Thyroid gland (tissue), 4 donors: ENCODE measurements at places on chromosomes 16 and 17.

DNA sequence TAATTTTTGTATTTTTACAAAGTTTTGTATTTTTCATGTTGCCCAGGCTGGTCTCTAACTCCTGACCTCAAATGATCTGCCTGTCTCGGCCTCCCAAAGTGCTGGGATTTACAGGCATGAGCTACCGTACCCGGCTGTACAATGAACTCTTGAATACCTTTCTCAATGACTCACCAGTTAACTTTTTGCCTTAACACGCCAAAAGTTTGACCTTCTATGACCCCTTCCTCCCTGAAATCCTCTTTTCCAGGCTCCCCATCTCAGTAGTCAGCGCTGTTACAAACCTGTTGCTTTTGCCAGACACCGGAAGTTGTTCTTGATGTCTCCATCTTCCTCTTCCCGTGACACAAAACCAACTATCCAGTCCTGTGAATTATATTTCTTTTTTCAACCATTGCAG, 158.1 kb upstream of the ASIC2 start:
- H3K27ac ChIP-seq: no peak overlapping the region
- H3K27me3 ChIP-seq: no peaks in the 10 kb centered on the region
- H3K4me3 ChIP-seq: no peak overlapping the region
- no peaks in the 10 kb centered on the region for H3K36me3 ChIP-seq

GRCh38 chr17:15404106-15405057, 63.0 kb upstream of the TEKT3 start:
- no peak for DNase-seq
- no peak overlapping the region for H3K4me3 ChIP-seq
- H3K27ac ChIP-seq: no peak overlapping the region
- no peaks in the 10 kb centered on the region for H3K27me3 ChIP-seq

DNA sequence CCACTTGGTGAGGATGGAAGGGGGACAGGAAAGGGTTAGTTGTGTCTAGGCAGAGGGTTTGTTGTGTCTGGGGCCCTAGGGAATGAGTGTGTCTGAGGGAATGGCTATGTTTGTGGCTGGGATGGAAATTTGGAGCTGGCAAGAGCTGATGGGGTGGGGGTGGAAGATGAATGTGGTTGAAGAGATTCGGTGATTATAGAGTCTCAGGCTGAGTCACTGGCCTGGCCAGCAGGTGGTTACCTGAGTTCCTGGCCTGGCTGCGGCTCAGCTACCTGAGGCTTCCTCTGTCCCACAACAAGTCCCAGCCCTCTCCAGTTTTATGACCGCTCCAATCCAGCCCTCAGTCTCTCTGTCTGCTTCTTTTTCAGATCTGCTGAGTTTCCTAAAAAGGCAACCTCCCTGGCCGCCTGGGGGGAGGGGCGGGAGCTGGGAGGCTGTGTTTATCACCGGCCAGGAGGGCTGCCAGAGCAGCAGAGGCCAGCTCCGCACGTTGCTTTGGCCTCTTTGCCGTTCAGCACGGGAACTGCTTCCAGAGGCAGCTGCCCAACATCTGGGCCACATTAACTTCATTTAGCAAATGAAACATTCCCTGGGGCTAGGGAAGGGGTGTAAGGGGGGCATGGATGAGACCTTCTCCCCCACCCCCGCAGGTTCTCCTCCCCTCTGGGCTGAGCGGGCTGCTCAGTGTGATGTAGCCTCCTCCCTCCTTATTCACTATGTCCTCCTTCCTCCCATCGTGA, 21.8 kb downstream of the ITGB3 start:
- no peak overlapping the region for H3K4me3 ChIP-seq
- H3K27ac ChIP-seq: peak overlapping the region; percentile 99
- H3K36me3 ChIP-seq: no peaks in the 10 kb centered on the region
- H3K27me3 ChIP-seq: no peaks in the 10 kb centered on the region

GRCh38 chr17:10798332-10798749, 5.6 kb downstream of the TMEM238L start:
- peaks cover 39% of the 10 kb centered on the region for H3K4me1 ChIP-seq
- no peak overlapping the region for H3K27ac ChIP-seq
- H3K4me3 ChIP-seq: no peak overlapping the region

GRCh38 chr16:24853830-24854229, 8.1 kb downstream of the SLC5A11 start:
- no peaks in the 10 kb centered on the region for H3K4me1 ChIP-seq
- no peak overlapping the region for H3K4me3 ChIP-seq
- DNase-seq: no peak
- no peaks in the 10 kb centered on the region for H3K27me3 ChIP-seq
- H3K27ac ChIP-seq: no peak overlapping the region

DNA sequence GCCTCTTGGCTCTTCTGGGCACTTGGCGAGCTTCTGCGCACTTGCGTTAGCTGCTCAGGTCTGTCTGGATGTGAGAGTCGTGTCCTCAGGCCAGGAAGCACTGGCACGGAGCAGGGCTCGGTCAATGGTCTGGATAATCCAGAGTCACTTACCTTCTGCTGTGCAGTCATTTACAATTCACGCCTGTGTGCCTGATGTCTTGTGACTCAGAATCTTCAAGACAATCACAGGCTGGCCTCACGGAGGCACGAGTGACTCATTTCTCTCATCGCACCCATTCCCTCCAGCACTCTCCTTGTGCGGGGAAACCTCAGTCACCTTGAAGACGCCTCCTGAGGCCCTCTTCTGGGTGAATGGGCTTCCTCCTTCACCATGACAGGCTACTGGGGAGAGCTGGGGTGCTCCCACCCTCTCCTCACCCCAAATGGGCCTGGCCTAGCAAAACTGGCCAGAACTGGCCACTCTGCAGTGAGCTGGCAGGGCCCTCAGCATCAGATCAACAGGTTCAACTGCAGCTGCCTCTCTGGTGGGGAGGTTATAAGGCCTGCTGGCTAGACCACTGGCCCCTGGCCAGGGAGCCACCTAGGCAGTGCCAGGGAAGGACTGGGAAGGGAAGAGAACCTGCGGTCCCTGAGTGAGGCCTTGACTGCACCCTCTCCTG, 1.9 kb upstream of the CAPN15 start:
- H3K27me3 ChIP-seq: no peaks in the 10 kb centered on the region
- peak; percentile 33 for DNase-seq
- H3K4me3 ChIP-seq: no peak overlapping the region

DNA sequence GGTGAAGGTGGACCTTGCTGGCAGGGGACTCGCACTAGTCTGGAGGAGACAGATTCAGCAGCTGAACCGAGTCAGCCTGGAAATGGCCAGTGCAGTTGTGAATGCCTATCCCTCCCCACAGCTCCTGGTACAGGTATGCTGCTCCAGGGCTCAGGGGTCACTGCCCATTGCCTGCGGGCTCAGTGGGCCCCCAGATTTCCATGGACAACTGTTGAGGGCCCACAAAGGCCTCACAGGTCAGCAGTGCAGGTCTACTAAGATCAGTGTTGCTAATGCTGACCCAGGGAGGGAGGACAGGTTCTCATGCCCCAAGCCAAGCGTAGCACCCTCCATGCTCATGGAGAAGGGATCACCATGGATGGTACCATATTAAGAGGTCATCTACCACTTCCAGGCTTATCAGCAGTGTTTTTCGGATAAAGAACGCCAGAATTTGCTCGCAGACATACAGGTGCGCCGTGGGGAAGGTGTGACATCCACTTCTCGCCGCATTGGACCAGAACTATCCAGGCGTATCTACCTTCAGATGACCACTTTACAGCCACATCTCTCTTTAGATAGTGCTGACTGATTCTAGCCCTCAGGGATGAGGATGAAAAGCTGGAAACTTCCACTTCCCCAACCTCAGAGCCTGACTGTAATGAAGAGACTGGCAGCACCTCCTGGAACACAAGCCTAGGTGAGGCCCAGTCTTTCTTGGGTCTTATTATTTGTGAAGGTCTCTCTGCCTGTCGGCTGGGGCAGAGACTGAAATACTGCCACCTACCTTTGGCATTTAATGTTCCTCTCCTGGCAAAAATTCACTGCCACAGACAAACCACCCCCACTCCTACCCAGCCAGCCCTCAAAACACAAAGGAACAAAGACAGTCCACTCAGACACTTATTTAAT, 7.6 kb downstream of the EME1 start:
- peaks cover 46% of the 10 kb centered on the region for H3K36me3 ChIP-seq
- H3K27ac ChIP-seq: no peak overlapping the region
- no peaks in the 10 kb centered on the region for H3K4me1 ChIP-seq
- H3K27me3 ChIP-seq: no peaks in the 10 kb centered on the region
- H3K4me3 ChIP-seq: no peak overlapping the region
- no peak for DNase-seq

- no peaks in the 10 kb centered on the region for H3K27me3 ChIP-seq
- H3K27ac ChIP-seq: no peak overlapping the region
- H3K36me3 ChIP-seq: peaks cover 100% of the 10 kb centered on the region
Measured at GRCh38 chr17:28698253-28698941, 13.3 kb downstream of the PROCA1 start.

GRCh38 chr16:71499775-71500364, 10.7 kb upstream of the ZNF19 start:
- no peaks in the 10 kb centered on the region for H3K36me3 ChIP-seq
- H3K4me1 ChIP-seq: no peaks in the 10 kb centered on the region
- DNase-seq: peak; percentile 27
- no peak overlapping the region for H3K27ac ChIP-seq

- H3K27me3 ChIP-seq: no peaks in the 10 kb centered on the region
- H3K27ac ChIP-seq: peak overlapping the region; percentile 97
- peaks cover 22% of the 10 kb centered on the region for H3K4me1 ChIP-seq
Measured at GRCh38 chr17:7843257-7843535, 9.2 kb downstream of the KDM6B start.
